Activated T-cell treated with anti-CD3 and anti-CD28 coated beads for 48 hours (primary cell): ENCODE measurements at places on chromosomes 11 and 22.

DNA sequence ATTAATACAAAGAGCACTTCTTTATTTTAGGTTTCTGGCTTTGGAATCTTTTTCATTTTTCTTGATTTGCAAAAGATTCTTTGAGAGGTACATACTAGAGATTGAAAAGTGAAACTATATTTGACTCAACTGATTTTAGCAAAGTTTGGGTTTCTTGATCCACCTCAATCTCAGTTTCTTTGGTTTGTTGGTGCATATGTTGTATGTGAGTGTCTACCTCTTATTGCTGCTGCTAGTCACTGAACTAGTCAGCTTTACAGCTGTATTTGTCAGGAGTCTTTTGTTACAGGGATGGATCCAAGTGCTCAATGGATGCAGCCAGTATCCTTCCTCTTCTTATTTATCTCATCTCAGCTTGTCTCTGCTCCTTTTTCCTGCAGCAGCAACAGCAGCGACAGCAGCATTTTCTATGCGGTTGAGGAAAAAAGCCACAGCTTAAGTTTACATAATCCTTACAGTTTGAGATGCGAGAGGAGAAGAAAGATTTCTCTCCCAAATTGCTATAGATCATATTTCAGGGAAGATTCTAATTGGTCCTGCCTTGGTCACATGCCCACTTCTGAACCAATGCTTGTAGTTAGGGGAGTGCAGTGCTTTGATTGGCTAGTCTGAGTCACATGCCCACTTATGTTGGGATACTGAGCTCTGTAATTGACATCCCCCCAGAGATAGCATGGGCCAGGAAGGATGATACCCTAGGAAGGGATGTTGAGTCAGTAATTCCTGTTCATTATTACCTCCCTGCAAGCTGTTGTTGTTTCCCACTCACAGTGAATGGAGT is 10.0 kb upstream of the ZNRF3 start:
- DNase-seq, result no peak

DNA sequence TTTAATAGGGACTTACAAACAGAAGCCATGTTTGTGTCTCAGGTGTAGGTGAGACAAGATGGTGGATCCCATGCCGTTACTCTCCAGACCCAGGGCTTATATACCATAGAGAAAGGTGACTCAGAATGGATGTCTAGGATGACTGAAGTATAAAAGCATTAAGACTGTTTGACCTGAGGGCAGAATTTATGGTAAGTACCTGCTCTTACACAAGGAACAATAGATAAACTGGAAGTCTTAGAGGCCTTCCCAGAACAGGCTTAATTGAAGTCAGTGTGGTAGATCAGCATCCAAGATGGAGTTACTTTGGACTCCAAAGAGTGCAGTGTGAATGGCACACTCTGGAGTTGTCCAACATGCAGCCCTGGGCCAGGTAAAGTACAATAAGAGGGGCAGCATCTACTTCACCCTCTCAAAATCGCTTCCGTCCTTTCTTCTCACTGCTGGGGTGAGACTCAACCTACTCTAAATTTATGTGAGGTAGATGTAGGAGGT is 387.0 kb upstream of the DDI1 start:
- no peak for DNase-seq

DNA sequence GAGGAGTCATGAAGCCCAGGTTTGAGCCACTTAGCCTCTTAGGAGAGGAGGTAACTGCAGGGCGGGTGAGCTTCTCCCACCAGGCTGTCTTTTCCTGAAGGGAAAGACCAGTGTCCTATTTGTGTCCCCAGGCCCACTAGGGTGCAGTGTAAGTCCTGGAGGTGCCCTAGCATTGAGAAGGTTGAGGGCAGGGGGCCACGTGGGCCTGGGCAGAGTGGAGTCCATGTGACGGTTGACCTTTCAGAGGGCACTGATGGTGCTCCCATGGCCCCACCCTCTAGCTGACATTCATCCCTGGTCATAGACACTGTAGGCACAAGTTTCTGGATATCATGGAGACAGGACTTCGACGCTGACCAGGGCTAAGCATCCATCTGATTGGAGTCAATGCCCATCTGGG is 44.1 kb upstream of the TP53I11 start:
- no peak for DNase-seq

GRCh38 chr11:72069787-72070251 is 10.5 kb downstream of the NUMA1 start:
- DNase-seq, result no peak

DNA sequence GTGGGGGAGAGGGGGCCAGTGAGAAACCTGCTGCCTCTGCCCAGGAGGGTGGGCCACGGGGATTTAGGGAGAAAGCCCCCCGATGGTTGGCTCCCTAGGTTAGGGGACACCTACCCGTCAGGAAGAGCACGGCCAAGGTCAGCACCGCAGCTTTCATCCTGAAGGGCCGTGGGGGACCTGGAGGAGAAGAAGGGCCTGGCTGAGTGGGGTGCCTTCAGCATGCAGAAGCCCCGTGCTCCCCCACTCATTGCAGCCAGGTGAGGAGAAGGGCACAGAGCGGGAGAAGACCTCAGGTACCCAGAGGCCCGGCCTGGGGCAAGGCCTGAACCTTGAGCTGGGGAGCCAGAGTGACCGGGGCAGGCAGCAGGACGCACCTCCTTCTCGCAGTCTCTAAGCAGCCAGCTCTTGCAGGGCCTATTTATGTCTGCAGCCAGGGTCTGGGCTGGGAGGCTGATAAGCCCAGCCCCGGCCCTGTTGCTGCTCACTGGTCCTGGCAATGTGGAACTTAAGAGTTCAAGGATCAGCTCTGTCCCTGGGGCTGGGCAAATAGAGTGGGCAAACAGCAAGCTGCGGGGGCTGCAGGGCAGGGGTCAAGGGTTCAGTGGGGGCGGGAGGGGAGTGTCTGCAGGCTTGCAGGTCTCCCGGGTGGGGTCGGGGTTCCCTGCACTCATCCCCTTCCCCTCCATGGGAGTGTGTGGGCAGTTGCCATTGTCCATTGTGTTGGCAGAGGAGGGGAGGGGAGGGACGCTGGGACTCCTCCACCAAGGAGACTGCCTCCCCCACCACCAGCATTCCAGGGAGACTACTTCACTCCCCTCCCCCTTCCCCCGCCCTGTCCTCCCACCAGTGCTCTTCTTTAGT is at the start of gene APOA1:
TSS of gene APOA1 (minus strand) at position 392 of the 861 bp plus-strand sequence. CDS start at position 157, 235 bp downstream.
- DNase-seq, result no peak

GRCh38 chr11:12518606-12519385 is 141.4 kb downstream of the PARVA start:
- DNase-seq, result no peak

GRCh38 chr11:17855531-17856290 is 121.1 kb downstream of the KCNC1 start:
- no peak for DNase-seq

GRCh38 chr11:111698852-111699559 is 67.2 kb downstream of the PPP2R1B start:
- DNase-seq, result no peak

DNA sequence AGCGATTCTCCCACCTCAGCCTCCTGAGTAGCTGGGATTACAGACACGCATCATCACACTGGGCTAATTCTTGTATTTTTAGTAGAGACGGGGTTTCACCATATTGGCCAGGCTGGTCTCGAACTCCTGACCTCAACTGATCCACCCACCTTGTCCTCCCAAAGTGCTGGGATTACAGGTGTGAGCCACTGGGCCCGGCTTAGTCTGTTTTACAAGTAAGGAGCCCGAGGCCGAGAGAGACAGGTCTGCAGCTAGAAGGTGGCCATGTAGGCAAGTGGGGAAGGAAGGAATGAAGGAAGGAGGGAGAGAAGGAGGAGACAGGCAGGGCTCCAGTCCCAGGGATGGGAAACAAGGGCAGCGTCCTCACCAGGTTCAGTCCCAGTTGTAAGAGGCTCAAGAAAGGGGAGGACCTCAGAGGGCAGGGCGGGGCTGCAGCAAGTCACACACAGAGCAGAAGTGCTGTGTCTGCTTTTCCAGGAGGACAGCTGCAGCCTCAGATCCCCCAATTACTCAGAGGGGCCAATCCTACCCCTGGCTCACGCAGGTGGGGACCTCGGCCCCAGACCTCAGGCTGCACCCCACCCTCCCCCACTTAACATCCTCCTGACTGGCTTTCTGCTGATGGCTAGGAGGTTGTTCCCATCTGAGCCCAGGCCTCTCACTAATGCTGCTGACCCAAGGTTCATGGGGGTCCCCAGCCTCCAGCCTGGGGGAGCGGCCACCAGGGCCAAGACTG is 53.8 kb upstream of the PRR5 start:
- no peak for DNase-seq

DNA sequence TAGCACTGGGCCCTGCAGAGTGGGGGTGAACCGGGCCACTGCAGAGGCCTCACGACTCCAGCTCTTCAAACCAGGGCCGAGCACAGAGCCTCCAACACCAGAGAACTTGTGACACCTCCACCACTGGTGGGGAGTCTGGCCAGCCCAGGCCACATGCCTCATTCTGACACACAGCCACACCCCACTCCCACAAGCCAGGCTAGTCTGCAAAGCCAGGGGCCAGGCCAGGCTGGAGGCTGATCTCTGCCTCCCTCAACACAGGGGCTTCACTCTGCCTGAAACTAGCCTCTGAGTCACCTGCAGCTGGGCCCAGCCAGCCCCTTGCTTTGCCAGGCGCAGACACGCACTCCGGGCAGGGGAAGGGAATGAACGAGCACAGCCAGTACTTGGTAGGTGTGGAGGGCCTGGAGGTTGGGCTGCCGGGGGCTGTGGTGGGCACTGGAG is 102.9 kb downstream of the MED15 start:
- no peak for DNase-seq

- no peak for DNase-seq
Measured at GRCh38 chr22:46349681-46350080, 14.2 kb downstream of the TRMU start.

DNA sequence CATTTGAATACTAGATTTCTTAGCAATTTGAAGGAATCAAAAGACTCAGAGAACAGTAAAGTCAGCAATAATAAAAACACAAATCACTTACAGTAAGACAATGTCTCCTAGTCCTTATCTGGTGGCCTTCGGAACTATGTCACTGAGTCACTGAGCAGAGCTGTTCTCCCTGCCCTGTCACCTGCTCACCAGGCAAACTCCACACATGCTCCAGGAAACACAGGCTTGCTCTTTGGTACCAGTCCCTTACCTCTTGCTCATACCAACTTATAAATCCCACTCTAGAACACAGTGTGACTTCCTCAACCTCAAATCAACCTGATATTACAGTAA is 81.1 kb upstream of the CHRM4 start:
- DNase-seq, result no peak

DNA sequence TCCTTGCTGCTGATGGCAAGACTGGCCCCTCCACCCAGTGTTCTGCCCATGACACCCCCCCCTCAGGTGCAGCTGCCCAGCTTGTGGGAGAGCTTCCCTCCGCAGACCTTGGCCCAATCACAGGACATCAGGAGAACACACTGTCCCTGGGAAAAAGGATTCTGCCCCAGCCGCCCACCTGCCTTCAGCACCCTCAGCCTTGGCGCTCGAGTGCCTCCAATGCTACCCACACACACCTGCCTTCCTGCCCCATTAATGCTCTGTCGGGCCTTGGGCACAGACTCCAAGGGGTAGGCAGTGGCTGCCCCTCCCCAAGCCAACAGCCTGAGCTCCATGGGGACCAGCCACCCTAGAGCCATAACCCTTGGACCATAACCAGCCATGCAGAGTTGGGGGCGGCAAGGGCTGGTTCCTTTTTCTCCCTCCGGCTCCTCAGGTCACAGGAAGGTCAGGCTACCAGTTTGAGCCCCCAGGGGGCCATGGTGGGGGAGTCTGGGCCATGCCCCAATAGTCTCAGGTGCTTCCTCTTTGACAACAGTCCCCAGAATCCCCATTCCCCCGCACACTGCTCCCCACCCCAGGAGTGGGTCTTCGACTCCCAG is 1.3 kb upstream of the ZNF70 start:
- no peak for DNase-seq

DNA sequence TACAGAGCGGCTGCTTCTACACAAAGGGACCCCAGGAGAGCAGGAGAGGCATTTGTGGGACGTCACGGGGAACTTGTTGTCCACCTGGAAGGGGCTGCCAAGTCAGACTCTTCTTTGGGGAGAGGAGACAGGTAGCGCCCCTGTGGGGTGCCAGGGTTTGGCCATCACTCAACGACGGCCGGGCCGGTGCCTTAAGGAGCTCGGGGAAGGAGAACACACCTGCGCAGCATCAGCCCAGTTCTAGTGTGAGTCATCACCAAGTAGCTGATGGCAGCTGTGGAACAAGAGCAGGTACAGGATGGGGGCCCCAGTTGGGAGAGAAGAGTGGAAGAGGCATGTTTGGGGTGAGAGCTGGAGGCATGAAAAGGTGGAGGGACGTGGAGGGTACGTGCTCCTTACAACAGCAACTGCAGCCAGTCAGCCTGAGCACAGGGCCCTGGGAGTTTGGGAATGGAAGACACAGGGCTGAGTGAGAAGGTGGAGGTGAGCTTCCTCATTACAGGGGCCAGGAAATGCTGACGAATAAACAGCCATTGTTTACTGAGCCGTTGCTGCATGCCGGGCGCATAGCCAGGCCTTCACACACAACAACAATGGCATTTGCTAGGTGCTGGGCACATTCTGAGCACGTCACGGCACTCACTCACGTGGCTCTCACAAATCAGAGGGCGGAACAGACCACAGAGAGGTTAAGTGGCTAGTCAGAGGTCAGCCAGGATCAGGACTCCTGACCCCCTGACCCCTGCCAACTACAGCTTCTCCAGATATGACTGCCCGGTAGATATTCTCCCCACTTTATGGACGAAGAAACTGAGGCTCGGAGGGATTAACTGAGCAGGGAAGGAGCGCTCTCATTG is 29.1 kb upstream of the TP53I11 start:
- DNase-seq, result no peak

DNA sequence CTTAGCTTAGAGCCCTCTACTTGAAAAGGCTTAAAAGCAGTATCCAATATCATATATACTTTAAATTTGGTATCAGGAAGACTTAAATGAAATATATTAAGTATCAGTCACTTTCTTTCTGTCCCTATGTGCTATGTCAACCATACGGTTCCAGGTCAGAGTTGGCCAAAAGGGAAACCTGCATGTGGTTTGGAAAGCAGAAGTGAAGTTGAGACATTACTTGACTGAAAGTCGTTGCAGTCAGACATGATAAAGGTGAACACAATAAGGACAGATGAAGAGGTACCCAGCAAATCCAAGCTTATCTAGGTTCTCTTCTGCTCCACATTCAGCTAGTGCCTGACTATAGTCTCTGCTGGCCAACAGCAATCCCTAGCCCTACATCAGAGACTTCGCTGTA is 336.8 kb downstream of the KCNA4 start:
- DNase-seq, result no peak

DNA sequence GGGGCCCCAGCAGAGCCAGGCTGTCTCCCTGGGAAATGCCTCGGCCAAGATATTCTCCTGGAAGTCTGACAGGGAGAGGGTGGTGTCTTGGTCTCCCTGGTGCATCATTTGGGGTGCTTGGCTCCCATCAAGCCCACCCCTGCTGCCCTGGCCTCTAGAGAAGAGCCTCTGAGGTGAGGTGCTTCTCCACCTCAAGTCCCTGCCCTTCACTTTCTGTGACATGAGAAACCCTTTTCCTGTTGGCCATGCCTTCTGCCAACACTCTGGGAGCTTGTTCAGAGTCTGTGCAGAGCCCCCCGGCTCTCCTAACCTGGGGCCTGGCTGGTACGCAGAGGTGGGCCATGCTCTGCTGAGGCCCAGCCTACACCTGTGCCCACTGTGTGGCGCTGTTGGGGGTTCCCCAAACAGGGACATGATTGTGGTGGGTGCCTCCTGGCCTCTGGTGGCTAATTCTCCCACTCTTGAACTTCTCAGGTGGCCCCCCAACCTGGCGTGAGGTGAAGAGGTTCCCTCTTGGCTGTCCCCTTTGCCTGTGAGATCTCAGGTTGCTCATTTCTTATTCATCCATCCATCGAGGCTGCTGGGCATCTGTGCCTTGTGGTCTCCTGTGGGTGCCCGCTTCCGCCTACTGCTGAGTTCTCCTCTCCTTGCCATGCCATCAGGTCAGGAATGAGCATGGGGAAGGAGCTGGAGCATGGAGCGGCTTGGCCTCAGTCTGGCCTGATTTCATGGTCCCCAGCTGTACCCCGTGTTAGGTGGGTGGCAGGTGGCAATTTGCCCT is 19.2 kb upstream of the DGCR8 start:
- DNase-seq, result no peak
